ENCODE measurements at places on chromosomes 7 and 10. TPM values are rescaled to one million over a fixed set of nuclear protein-coding genes. Genes with fewer than 3 reads are reported as not detected.

The SLC13A1 gene
- total RNA-seq = not detected

The SRRM3 gene
- total RNA-seq = 6.1 TPM

The BAIAP2L1 gene
- 56.3 TPM for total RNA-seq

The PTPRN2 gene
- total RNA-seq = 0.91 TPM

The EEPD1 gene
- 47.4 TPM for total RNA-seq

Data from A549 treated with DMSO at 1 μM for 4 hours (cell line).